Upper lobe of right lung (tissue), 1 donor: ENCODE measurements at places on chromosomes 12 and 14.

- no peak for DNase-seq
- H3K4me1 ChIP-seq = peaks cover 28% of the 10 kb centered on the region
Observed at GRCh38 chr12:53992377-53992889, 7.5 kb downstream of the HOXC10 start.

- no peak for DNase-seq
- H3K36me3 ChIP-seq = no peaks in the 10 kb centered on the region
- no peaks in the 10 kb centered on the region for H3K27me3 ChIP-seq
- no peak overlapping the region for H3K27ac ChIP-seq
Observed at GRCh38 chr14:85058150-85058549, 471.8 kb upstream of the FLRT2 start.

GRCh38 chr12:5511256-5511643 is 79.3 kb downstream of the NTF3 start:
- no peak for DNase-seq
- no peaks in the 10 kb centered on the region for H3K36me3 ChIP-seq
- no peak overlapping the region for H3K4me3 ChIP-seq
- no peak overlapping the region for H3K27ac ChIP-seq
- peaks cover 10% of the 10 kb centered on the region for H3K4me1 ChIP-seq

DNA sequence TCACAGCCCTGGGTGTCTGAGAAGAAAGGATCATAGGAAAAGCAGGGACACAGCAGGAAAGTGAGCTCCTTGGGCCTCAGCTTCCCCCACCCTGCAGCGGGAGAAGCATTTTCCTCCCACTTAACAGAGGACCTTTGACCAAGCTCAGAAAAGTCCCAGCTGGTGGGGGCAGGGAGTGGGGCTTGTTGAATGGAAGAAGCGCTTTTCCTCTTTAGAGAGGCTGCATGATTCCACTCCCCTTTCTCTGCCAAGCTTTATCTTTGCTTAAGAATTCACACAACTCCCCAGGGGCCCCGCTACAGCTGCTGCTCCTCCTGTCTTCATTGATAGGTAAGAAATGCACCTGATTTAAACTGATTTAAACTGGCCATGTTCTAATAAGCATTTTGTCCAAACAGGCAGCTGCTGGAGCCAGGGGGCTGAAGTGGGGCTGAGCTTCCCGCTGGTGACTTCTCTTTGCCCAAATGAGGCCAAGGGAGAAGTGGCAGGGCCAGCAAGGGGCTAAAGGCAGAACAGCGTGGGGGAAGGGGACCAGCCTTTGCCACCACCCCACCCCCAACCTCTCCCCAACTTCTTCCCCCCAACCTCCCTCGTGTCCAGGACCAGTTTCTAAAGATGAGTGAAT is 1.7 kb upstream of the PAPLN start:
- H3K4me3 ChIP-seq = no peak overlapping the region
- no peak overlapping the region for H3K27ac ChIP-seq
- H3K36me3 ChIP-seq = no peaks in the 10 kb centered on the region
- H3K4me1 ChIP-seq = peaks cover 46% of the 10 kb centered on the region
- peaks cover 14% of the 10 kb centered on the region for H3K27me3 ChIP-seq
